ENCODE measurements at places on chromosomes 6 and 20.

DNA sequence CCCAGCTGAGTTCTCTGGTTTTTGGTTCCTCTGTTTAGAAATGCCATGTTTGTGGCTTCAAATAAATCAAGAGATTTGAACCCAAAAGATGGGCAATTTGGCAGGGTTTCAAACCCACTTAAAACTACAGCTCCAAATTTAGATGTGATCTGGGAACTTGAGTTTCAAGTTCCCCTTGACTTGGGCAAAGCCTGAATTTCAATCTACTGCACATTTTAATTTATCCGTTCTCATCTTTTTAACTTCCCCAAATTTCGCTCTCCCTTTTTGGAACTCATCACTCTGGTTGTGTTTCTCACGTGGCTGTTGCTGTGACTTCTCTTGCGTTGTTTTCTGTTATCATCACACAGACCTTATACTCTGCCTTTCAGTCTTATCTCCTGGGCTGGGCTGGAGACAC lies 230.9 kb downstream of the CDC5L start:
- no peak for DNase-seq

DNA sequence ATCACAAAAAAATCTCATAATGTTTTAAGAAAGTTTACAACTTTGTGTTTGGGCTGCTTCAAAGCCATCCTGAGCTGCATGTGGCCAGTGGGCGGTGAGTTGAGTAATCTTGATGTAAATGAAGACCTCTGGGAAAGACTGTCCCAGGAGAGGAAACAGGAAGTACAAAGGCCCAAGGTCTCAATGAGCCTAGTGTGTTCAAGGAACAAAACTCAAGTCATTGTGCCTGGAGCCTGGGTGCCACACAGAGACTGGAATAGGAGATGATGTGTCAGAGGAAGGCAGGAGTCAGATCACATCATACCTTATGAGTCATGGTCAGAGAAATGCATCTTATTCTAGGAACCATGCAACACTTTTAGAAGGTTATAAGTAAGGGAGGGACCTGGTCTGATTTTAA lies 51.5 kb downstream of the COL19A1 start:
- no peak for DNase-seq

DNA sequence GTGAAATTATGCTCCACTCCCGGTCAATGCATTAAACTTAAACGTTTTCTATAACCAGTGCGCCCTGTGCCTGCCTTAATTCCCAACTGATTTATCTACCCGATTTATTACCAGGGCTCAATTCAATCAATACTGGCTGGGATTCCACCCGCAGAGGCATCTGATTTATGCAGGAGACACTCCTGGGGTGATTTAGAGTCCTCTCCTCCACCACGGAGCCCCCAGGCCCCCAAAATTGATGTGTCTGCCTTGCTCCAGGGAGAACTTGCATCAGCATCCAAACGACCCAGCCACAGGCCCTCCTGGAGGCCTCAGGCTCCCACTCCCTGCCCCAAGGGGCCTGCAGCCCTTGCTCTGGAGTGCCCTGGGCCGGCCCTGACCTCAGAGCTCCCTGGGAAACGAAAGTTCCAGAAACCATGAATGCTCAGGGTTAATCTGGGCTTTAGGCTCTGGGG lies 29.5 kb downstream of the ANKRD60 start:
- DNase-seq, result no peak

DNA sequence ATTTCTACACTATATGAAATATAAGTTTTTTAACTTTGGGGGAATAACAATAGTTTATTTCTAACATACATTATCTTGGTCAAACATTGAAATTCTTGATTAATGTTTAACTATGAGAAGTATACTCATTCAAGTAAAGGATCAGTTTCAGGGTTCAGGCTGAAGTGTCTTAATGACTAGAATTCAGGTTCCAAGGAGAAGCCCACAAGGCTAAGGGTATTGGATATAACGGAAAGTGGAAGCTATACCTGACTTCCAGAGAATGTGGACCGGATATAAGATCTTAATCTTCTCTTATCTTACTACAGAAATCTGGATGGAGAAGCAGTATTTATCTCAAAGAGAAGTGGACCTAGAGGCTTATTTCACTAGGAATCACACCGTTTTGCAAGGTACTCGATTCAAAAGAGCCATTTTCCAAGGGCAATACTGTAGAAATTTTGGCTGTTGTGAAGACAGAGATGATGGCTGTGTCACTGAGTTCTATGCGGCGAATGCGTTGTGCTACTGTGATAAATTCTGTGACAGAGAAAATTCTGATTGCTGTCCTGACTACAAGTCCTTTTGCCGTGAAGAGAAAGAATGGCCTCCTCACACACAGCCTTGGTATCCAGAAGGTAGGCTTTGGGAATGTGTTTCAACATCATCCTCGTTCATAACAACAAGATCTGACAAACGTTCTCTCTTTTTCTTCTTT lies at the start of gene TINAG:
Gene TINAG, plus strand, starts transcription at position 153 of the 697 bp plus-strand sequence. Its CDS starts 110 bp downstream, at position 263.
- DNase-seq, result no peak

- DNase-seq, result no peak
Observed at GRCh38 chr6:137102851-137103492, 58.2 kb upstream of the IL20RA start.

GRCh38 chr6:170553534-170554012 lies 466 bp upstream of the PSMB1 start:
- DNase-seq, result no peak

DNA sequence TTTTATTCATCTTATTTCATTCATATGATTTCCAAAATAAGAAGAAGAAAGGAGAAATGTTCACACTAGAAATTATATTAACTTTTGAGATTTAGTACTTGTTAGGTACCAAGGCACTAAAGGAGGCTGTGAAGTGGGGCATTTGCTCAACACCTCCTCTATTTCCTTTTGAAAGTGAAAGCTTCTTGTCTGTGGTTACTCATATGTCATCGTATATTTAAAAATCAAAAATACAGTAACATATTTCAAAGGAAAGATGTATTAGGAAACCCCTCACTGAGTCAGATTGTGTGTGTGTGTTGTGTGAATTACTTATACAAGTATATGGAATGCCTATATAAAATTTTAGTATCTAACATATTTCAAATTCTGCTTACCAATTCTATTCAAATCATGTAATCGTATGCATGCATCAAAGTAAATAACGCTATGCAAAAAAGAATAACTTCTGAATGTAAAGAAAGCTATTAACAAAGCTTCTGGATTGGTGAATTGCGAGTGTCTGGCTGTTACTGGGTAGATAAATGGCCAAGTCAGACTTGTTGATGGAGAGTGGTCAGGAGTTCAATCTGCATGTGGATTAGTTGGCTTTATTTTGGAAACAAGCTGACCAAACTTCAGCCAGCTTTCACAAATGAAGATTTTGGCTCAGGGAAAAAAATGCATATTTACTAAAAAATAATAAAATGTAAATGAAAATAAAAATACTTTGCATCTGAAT lies 70.9 kb downstream of the PACRG start:
- DNase-seq, result no peak

GRCh38 chr20:23143098-23143497 lies 57.0 kb upstream of the CD93 start:
- DNase-seq, result no peak

GRCh38 chr6:90446164-90446563 lies 140.7 kb downstream of the MAP3K7 start:
- DNase-seq, result no peak

- DNase-seq, result no peak
Observed at GRCh38 chr20:17664025-17664633, 17.9 kb downstream of the RRBP1 start.

- no peak for DNase-seq
Observed at GRCh38 chr6:12436683-12437082, 146.5 kb downstream of the EDN1 start.

DNA sequence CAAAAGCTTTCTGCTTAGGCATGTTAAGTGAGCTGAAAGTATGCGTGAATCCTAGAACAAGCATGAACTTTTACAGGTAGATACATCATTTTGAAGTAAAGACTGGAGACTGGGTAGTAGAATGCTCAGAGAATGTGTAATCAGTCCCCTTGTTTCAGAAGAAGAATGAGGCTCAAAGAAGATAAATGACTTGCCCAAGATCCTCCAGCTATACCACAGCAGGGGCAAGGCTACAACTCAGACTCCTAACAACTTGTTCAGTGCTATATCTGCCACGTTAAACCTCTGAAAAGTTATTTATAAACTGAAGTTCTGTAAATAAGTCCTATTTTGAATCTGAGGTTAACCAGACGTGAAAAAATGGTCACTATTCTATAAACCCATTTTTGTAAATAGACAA lies 2.9 kb downstream of the RIPOR2 start:
- no peak for DNase-seq

DNA sequence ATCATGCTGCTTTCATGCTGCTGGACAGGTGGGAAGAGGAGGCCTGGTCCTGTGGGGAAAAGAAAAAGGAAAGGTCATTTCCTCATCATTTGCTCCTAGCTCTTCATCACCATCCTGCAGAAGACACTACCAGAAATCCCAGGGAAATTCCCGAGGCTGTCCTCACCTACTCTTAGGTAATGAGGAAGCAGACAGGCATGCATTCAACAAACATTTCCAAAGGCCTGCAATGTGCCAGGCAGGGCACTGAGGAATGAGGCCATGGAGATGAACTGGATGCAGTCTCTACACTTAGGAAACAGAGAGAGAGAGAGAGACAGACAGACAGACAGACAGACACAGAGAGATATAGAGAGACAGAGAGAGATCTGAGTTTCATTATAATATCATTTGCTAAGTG lies 83.0 kb upstream of the MRPS10 start:
- DNase-seq, result no peak

DNA sequence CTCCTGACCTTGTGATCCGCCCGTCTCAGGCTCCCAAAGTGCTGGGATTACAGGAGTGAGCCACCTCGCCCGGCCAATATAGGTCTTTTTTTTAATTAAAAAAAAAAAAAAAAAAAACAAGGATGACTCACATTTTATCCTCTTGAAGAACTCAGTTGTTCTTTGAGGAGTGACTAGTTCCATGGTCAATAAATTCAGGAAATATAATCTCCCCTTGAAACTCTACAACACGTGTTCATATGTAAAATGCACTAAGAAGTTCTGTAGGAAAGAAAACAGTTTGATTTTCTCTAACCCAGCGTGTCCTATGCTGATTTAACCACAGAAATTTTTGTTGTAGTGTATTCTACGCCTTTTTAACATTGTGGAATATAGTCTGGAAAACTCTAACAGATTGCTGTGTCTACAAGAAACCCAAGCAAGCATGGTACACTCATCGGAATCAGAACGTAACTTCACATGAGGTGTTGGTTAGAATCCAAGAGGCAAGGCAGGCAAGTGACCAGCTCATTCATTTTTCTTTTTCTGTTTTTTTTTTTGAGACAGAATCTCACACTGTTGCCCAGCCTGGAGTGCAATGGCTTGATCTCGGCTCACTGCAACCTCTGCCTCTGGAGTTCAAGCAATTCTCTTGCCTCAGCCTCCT lies 79.0 kb upstream of the ZNF217 start:
- DNase-seq, result no peak

GRCh38 chr20:23334111-23334510 lies 16.5 kb upstream of the NXT1 start:
- peak; percentile 48 for DNase-seq

DNA sequence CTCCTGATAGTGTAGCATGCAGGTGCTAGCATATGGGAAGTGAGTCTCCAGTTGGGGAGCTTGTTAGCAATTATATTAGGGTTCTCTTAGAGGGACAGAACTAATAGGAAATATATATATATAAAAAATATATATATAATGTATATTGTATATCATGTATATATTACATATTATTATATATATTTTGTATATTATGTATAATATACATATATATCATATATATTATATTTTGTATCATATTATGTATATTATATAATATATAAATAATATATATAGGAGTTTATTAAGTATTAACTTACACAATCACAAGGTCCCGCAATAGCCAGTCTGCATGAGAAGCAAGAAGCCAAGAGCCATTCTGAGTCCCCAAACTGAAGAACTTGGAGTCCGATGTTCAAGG lies 84.2 kb downstream of the CDYL start:
- no peak for DNase-seq

DNA sequence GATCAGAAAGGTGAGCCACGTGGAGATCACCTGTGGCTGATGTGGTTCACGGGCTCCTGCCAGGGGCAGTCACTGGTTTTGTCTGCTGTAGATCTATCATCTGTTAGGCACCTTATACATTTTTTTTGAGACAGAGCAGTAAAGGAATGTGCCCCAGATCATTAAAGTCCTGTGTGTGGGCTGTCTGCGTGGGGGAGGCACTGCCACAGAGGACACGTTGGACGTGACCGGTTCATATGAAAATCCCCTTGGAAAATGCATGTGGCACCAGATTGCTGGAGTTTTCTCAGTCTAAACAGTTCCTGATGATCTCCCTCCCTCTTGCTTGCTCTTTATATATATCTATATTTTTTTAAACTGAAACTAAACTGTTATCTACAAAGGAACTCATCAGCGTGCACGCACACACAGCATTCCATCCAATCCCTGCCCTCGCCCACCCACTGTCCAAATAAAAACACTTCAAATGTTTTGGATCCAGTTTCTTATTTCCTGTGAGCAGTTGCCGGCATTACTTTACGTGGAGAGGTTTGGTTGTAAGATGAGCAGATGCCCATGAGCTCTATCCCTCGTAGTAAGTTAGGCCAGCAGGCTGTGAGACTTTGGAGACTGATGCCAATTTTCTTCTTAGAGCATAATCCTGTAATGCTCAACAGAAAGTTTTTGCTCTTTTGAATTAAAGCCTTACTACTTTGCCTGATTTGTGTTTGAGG lies 161.6 kb upstream of the EXOC2 start:
- peak; percentile 24 for DNase-seq

Data from eye (tissue), 1 donor.